ENCODE measurements at places on chromosomes 11 and 22.

DNA sequence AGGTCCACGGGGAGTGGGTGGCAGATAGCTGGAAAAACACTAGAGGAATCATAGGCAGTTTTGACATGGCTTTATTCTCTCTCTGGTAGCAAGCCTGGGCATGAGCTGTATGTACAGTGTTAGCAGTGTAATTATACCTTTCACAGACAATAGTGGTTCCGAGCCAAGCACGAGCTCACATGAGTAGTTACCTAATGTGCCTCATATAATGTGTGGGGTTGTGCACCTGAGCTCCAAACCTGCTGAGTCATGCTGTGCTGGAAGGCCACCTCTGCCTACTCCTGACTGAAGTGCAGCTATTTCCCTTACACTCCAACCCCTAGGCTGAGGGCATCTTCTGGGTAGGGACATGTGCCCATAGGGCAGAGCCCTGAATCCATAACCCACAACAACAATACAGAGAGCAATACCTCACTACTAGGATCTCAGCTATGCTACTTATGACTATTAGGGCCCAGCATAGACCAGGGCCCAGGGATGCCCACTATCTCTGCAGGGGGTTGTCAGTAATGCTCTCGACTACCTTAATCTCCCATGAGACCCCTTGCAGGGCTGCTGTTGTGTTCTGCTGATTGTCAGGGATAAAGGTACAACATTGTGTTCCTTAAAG lies 432.1 kb downstream of the DYNC2H1 start:
- no peaks in the 10 kb centered on the region for H3K36me3 ChIP-seq
- no peak overlapping the region for H3K4me3 ChIP-seq
- H3K4me1 ChIP-seq: no peaks in the 10 kb centered on the region

DNA sequence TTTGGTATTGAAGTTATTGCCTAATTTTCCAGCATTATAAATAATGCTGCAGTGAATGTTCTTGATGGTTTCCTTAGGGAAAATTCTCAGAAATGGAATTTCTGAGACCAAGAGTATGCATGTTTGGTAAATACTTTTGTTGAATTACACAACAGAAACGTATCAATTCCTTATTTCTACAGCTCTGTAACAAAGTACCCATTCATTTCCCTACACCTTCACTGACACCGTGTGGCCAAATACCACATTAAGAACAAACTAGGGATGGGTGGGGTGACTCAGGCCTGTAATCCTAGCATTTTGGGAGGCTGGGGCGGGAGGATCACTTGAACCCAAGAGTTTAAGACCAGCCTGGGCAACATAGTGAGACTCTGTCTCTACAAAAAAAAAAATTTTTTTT lies 21.8 kb downstream of the MCAM start:
- no peak overlapping the region for H3K27ac ChIP-seq
- H3K27me3 ChIP-seq: no peaks in the 10 kb centered on the region
- no peaks in the 10 kb centered on the region for H3K4me1 ChIP-seq
- DNase-seq: no peak

DNA sequence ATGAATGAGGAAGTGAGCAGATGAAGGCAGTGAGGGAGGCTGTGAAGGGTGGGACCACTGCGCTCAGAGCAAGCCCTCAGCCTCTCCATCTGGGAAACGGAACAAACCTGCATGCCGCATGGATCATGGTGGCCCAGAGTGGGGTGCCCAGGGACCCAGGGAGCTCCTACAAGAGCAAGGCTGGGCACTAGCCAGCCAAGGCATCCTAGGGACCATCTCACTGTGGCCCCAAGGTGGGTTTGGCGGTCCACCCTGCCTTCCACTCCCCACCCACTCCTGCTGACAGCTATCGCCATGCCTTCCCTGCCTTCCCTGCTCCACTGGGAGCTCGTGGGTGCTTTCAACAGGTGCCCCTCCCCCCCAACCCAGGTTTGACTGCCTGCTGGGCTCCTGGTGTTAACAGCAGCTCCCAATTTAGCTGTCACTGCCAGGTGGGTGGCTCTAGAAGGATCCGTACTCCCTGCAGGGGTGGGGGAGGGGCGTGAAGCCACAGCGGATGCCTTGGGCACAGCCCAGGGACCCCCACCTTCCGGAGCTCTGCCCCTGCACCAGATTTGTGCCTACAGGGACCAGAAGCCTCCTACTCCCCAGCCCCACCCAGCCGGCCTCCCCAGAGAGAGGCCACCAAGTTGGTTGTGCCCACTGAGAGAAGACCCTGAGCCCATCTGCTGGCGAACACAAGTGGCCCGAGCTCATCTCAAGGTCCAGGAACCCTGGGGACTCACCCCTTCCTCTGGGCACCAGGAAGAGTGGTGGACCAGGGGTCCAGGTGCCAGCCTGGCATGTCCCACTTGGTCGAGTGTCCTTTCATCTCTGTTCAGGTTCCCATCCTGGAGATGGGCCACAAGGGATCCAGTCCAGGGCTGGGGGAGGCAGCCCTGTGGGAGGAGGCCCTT lies 29.7 kb upstream of the PRODH start:
- H3K27ac ChIP-seq: no peak overlapping the region
- H3K36me3 ChIP-seq: no peaks in the 10 kb centered on the region
- H3K4me3 ChIP-seq: no peak overlapping the region
- DNase-seq: no peak
- no peaks in the 10 kb centered on the region for H3K4me1 ChIP-seq

GRCh38 chr11:16993495-16993894 lies 20.7 kb downstream of the PLEKHA7 start:
- H3K4me1 ChIP-seq: no peaks in the 10 kb centered on the region
- peaks cover 2% of the 10 kb centered on the region for H3K27me3 ChIP-seq
- no peak overlapping the region for H3K4me3 ChIP-seq
- H3K27ac ChIP-seq: no peak overlapping the region
- peaks cover 2% of the 10 kb centered on the region for H3K36me3 ChIP-seq
- DNase-seq: no peak

GRCh38 chr22:47171441-47172221 lies 409.2 kb downstream of the TBC1D22A start:
- no peak for DNase-seq
- peaks cover 3% of the 10 kb centered on the region for H3K4me1 ChIP-seq
- peaks cover 36% of the 10 kb centered on the region for H3K36me3 ChIP-seq
- no peak overlapping the region for H3K4me3 ChIP-seq
- H3K27ac ChIP-seq: no peak overlapping the region
- H3K27me3 ChIP-seq: no peaks in the 10 kb centered on the region

DNA sequence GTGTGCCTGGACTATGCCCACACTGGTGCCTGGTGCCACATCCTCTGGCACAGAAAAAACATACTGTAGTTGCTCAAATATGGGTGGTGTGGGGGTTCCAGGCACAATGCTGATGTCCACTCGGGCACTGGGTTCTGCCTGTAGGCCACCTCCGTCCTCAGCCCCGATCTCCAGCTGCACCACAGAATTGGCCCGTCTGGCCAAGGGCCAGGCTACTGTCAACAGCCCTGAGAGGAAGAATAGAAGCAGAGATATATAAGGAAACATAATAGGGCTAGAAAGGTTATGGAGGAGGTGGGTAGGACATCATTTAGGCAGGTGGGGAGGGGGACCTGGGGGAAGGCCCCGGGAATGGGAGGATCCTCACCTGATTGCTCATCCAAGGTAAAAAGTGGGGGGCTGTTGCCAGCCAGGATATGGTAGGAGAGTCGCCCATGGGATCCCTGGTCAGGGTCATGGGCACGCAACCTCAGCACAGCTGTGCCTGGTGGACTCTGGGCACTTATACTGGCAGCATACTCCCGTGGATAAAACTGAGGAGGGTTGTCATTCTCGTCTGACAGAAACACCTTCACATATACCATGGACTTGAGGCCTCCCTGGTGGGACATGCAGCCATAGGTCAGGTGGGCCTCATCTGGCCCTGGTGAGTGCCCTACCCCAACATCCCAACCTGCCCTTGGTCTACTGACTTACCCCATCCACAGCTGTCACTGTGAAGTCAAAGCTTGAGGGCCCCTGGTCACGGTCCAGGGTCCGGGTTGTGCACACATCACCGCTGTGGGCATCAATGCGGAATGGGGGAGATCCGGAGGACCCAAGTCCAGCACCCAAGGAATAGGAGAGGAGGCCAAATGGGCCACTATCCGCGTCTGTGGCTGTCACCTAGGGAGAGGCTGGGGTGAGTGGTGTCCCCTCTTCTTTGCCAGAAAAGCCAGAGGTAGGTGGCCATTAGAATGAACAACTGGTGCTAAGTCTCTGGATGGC lies 14.5 kb upstream of the TPP1 start:
- no peaks in the 10 kb centered on the region for H3K4me1 ChIP-seq
- no peaks in the 10 kb centered on the region for H3K36me3 ChIP-seq
- no peaks in the 10 kb centered on the region for H3K27me3 ChIP-seq

- peaks cover 11% of the 10 kb centered on the region for H3K4me1 ChIP-seq
- H3K27ac ChIP-seq: no peak overlapping the region
- no peaks in the 10 kb centered on the region for H3K36me3 ChIP-seq
- H3K27me3 ChIP-seq: peaks cover 9% of the 10 kb centered on the region
These were observed 48.7 kb downstream of the CWC15 start for GRCh38 chr11:94924612-94925011.

DNA sequence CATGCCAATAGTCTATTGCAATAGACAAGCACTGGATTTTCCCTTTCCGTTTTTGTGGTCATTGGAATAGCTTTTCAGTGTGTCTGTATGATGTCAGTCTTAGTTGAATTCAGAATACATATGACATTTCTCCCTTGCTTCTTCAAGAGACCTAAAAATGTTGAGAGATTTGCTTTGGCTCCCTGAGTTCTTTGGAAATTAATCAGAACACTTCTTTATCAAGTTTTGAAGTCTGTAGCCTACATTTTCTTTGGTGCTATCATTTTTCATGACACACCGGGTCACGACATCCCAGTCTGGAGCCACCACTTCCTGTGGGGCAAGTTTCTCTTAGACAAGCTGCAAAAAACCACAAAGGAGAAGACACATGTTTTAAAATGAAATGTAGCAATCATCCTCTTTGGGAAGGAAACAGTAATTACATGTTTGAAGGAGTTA lies 847.1 kb downstream of the OPCML start:
- no peak overlapping the region for H3K4me3 ChIP-seq
- no peaks in the 10 kb centered on the region for H3K27me3 ChIP-seq
- no peak for DNase-seq
- no peaks in the 10 kb centered on the region for H3K36me3 ChIP-seq
- H3K27ac ChIP-seq: no peak overlapping the region

GRCh38 chr11:16110886-16111285 lies 245.5 kb downstream of the SOX6 start:
- no peaks in the 10 kb centered on the region for H3K36me3 ChIP-seq
- H3K4me3 ChIP-seq: no peak overlapping the region
- no peaks in the 10 kb centered on the region for H3K4me1 ChIP-seq
- no peak overlapping the region for H3K27ac ChIP-seq

GRCh38 chr11:86696451-86696850 lies 24.0 kb upstream of the ME3 start:
- H3K27me3 ChIP-seq: peaks cover 11% of the 10 kb centered on the region
- H3K4me1 ChIP-seq: no peaks in the 10 kb centered on the region
- H3K27ac ChIP-seq: no peak overlapping the region
- H3K4me3 ChIP-seq: no peak overlapping the region
- no peak for DNase-seq

DNA sequence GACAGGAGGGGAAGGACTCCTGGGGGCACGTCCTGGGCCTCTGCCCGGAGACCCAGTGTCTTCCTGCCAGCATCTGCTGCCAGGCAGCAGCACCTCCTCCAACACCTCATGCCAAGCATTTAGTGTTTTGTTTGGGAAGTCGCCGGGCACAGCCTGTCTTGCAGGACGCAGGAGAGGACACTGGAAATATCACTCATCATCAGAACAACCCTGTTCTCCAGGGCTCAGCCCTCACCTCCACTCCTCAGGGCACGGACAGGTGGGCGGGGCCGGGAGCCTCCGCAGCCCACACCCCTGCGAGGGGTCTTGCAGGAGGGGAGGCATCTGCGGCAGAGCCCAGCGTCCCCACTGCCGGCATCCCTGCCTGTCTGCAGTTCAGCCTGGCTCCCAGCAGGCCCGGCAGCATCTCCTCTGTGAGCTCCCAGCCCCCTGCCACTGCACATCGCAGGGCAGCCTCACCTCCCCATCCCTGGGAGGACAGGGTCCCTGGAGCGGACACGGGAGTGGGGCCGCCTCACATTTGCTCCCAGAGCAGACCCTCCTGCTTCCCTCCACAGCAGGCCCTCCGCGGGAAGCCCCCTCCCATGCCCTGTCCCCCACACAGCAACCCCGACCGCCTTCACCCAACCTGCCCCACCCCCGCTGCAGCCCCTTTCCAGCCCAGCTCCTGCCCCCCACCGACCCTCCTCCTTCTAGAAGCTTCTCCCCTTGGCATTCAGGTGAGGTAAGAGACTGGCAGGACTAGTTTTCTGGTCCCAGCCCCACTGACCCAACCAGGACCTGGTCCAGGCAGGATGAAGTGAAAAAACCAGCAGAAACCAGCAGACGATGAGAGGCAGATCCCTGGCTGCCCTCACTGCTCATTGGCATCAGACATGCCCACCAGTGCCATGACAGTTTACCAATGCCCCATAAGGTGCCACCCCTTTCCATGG lies 72.7 kb downstream of the BRD1 start:
- H3K36me3 ChIP-seq: no peaks in the 10 kb centered on the region
- H3K27ac ChIP-seq: no peak overlapping the region
- no peak overlapping the region for H3K4me3 ChIP-seq

DNA sequence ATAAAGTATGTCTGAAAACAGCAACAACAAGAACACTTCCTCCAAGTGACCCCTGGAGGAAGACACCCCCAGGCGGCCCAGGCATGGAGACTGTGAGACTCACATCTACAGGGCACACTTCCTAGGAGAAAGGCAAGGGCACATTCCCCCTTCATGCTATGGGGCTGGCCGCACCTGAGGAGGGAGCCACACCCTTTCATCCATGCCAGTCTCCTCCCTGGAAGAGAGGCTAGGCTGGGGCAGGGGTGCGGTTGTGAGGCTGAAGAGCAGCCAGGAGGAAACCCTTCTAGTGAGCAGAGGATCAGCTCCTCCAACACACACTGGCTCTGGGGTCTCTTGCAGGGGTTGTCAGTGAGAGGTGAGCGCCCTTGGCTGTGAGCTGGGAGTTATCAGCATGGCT lies 678.8 kb downstream of the NTM start:
- no peaks in the 10 kb centered on the region for H3K36me3 ChIP-seq
- no peaks in the 10 kb centered on the region for H3K27me3 ChIP-seq
- H3K4me3 ChIP-seq: no peak overlapping the region
- no peak overlapping the region for H3K27ac ChIP-seq
- H3K4me1 ChIP-seq: no peaks in the 10 kb centered on the region

- H3K27me3 ChIP-seq: no peaks in the 10 kb centered on the region
- peaks cover 32% of the 10 kb centered on the region for H3K36me3 ChIP-seq
- H3K4me1 ChIP-seq: peaks cover 3% of the 10 kb centered on the region
These were observed 30.9 kb upstream of the BAIAP2L2 start for GRCh38 chr22:38141217-38141973.

DNA sequence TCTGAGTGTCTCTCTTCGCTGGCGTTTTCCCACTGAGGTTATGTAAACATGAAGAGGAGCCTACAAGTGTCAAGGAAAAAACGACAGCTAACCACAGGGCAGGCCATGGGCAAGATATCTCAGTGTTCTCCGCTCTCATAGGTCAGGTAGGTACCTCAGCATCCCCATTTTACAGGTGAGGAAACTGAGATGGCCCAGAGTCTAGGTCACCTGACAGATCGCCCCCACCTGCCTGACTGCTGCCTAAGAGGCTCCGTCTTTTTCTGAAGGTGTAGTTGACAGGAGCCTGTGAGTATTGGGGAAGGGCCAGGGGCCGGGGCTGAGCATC lies 847 bp upstream of the NDUFA6 start:
- peaks cover 3% of the 10 kb centered on the region for H3K36me3 ChIP-seq
- DNase-seq: no peak
- peaks cover 16% of the 10 kb centered on the region for H3K4me1 ChIP-seq
- peak overlapping the region; percentile 96 for H3K4me3 ChIP-seq

- peaks cover 14% of the 10 kb centered on the region for H3K27me3 ChIP-seq
- H3K27ac ChIP-seq: no peak overlapping the region
- no peaks in the 10 kb centered on the region for H3K36me3 ChIP-seq
- H3K4me3 ChIP-seq: no peak overlapping the region
These were observed 196.4 kb downstream of the DBX1 start for GRCh38 chr11:19963697-19964387.

Measured in memory B cell (primary cell).